ENCODE measurements at places on chromosomes 1 and 21.

- no peak for DNase-seq
Measured at GRCh38 chr1:24162201-24162600, 19.3 kb upstream of the IL22RA1 start.

DNA sequence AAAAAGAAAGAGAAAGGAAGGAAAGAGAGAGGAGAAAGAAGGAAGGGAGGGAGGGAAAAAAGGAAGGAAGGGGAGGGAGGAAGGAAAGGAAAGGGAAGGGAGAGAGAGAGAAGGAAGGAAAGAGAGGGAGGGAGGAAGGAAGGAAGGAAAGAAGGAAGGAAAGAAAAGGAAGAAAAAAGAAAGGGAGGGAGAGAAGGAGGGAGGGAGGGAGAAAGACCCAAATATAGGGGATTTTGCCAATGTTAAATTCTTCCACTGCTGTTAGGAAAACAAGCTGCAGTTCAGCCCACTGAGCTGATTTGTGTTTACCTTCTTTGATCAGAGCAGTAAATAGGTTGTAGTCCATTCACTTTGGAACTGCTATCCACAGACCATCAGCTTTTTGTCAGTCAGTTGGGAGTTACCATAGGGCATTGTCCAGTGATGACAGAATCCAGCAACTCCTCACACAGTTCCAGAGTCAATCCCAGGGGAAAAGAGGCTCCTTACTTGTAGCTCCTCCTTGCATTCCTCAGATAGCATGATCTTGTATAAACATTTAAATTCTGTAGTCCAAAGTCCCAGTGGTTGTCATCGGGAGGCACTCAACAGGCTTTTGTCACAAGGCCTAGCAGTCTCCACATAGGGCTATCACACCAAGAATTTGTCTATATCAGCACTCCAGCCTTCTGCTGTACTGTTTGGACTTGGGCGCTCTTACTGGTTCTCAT lies 13.5 kb upstream of the PPP1R8 start:
- DNase-seq = peak; percentile 91

DNA sequence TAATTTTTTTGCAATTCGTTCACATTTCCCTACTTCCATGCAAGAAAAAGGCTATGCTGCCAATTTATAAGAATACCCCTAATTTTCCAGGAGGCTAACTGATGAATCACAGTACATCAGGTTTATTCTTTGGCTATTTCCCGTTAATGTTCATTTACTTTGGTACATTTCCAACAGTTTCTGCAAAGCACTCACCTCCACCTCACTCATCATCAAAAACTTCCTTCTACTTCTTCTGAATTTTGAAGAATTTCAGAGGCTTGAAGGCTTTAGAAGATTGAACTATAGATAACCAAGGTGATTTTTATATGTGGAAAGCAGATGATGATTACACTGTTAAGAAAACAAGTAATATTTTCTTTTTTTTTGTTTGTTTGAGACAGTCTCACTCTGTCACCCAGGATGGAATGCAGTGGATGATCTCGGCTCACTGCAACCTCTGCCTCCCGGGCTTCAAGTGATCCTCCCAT lies 60.5 kb upstream of the HP1BP3 start:
- DNase-seq = no peak

DNA sequence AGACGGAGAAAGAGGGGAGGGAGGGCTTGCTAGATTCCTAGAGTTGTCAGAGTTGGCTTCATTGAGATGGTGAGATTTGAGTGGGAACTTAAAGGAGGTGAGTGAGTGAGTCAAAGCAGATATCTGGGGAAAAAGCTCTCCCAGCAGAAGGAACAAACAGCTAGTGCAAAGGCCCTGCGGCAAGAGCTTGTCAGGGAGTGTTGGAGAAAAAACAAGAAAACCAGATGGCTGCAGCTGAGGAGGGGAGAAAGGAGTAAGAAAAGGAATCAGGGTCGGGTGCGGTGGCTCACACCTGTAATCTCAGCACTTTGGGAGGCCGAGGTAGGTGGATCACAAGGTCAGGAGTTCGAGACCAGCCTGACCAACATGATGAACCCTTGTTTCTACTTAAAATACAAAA lies 40.3 kb upstream of the SPOCD1 start:
- DNase-seq = no peak

DNA sequence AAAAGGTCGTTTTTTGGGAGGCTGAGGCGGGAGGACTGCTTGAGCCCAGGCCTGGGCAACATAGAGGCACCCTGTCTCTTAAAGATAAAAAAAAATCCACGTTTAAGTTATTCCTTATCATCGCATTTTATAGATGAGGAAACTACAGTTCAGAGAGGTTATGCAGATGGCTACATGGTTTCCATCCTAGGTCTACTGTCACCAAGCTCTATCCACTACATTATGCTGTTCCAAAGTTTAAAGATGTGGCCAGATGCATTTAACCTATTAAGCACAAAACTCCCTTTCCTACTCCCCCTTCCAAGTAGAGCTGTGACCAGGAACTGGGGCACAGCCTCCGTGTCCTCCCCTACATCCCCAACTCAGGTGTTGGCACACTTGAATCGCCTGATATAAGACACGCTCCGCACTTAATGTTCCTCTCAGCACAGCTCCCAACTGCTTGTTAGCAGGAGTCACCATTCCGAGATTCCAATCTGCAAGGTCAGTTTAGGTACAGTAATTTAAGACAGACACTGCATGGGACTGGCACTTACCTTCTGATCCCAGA lies 1.3 kb downstream of the TAF5L start:
- no peak for DNase-seq

DNA sequence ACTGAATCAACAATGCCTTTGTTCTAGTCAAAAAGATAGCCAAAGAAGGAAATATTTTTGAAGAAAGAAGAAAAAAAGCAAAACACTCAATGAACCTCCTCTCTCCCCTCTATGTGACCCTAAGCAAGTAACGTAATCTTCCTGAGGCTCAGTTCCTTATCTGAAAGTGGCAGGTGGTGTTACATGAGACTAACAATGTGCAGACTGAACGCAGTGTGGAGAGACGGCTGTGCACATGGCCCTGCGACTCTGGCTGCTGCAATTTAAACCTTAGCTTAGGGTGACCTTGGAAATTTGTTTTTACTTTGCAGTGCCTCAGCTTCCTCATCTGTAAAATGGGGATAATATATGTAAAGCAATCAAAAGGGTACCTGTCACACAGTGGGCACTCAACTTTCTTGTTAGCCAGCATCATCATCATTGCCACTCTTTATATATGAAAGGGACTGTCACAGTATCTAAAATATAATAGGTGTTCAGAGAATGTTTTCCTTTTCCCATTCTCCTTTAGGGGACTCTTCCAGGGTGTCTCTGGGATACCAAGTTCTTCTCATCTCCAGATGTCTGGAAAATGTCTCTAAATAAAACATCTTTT lies 100.1 kb upstream of the JUN start:
- no peak for DNase-seq

DNA sequence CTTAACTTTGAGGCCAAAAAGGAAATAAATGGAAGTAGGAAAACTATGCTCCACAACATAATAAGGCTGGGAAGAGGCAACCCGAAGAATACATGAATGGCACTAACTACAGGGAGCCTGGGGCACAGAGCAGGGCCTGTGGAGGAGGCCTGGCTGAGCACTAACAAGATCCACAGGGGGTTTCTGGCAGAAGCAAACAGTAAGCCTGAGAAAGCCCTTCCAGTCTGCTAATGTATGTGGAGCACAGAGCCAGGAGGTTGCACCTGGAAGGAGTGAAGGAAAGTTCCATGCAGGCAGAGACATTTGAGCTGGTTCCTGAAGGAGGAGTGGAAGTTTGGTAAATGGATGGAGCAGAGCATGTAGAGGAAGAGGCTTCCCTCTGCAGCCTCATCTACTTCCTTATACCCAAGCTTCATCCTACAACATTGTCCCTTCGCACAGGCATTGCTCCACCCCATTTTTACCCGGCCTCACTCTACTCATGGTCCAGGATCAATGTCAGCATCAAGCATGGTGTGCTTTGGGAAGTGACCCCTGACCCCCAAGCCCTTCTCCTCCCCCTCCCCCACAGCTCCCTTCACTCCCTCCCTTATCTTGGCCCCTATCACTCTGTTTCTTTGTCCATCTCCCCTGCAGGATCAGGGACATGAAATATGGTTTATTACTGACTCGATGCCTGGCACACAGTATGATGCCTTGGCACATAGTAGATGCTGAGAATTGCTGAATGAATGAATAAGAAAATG lies 23.3 kb downstream of the SHISA4 start:
- no peak for DNase-seq
